Activated T-helper 9 cell treated with anti-CD3 and anti-CD28 coated beads, Interleukin-2, amount 50 U/mL, for 16 hours (primary cell): ENCODE measurements at places on chromosomes 3 and 15.

DNA sequence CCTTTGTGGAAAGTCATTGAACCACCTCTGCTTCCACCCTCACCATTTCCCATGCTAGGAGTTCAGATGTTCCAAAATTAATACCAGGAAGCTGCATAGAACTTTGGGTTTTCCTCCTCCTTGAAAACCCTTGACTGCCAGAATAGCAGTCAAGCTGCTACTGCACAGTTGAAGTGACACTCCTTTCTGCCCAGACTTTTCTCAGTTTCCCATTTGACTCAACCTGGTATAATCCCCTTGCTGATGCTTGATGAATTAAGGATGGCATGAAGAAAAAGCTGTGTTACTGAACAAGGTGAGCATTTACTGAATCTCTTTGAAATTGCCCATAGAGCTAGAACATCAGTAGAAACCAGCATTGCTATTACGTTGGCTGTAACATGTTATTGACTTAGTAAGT is 286.0 kb downstream of the EDEM1 start:
- no peak for DNase-seq

DNA sequence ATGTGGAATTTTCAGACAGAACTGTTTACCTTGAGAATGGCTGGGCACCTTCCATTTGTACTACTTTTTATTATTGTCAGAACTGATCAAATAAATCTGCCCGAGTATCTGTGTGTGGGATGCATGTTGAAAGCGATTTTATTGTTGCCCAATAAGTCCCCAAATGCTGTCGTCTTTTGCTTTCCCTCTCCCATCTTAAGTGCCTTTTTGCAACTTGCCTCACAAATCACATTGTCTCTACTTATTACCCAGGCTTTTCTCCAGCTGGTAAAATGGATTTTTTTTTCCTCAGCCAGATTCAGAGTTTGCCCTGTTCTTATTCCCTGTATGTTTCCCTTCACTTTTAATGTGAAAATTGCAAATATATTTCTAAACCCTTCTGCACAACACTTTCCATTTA is 163.1 kb downstream of the CNTN4 start:
- DNase-seq: no peak

GRCh38 chr15:50350621-50351020 is 4.4 kb downstream of the GABPB1 start:
- DNase-seq: no peak

DNA sequence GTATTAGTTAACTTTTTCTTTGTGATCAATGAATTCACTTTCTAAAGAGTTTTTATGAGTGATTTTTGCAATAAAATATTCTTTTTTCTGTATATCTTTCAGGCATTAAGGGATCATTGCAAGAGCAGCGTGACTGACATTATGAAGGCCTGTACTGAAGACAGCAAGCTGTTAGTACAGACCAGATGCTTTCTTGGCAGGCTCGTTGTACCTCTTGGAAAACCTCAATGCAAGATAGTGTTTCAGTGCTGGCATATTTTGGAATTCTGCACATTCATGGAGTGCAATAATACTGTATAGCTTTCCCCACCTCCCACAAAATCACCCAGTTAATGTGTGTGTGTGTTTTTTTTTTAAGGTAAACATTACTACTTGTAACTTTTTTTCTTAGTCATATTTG is 24.4 kb downstream of the SELENOT start:
- DNase-seq: no peak

GRCh38 chr3:145170121-145170520 is 990.9 kb downstream of the PLOD2 start:
- DNase-seq: no peak
